ENCODE measurements at places on chromosomes 2 and 18.
A peak's percentile ranks its signal among the peaks of the same experiment; 100 is the strongest.

DNA sequence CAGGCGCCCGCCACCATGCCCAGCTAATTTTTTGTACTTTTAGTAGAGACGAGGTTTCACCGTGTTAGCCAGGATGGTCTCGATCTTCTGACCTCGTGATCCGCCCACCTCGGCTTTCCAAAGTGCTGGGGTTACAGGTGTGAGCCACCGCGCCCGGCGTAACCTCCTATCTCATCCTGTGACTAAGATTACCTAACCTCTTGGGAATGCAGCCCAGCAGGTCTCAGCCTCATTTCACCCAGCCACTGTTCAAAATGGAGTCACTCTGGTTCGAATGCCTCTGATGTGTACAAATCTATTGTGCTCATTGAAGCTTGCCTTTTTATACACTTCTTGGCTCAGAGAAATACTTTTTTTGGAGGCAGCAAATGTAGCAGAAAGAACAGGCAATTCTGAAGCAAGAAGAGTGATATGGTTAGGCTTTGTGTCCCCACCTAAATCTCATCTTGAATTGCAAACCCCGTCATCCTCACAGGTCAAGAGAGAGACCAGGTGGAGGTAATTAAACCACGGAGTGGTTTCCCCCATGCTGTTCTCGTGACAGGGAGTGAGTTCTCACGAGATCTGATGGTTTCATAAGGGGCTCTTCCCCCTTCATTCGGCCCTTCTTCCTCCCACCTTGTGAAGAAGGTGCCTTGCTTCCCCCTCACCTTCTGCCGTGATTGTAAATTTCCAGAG is 60.6 kb downstream of the SLC4A3 start:
- DNase-seq, result no peak

GRCh38 chr2:101405351-101405899 is 18.1 kb upstream of the CREG2 start:
- DNase-seq, result no peak

DNA sequence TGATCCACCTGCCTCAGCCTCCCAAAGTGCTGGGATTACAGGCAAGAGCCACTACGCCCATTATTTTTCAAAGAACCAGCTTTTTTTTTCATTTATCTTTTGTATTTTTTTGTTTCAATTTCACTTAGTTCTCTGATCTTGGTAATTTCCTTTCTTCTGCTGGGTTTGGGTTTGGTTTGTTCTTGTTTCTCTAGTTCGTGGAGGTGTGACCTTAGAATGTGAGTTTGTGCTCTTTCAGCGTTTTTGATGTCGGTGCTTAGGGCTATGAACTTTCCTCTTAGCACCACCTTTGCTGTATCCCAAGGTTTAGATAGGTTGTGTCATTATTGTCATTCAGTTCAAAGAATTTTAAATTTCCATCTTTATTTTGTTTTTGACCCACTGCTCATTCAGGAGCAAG is 86.7 kb upstream of the MSTN start:
- no peak for DNase-seq

GRCh38 chr2:159046966-159047365 is 78.5 kb downstream of the TANC1 start:
- DNase-seq, result no peak

GRCh38 chr2:126657636-126658318 is 1.8 kb downstream of the GYPC start:
- peak; percentile 60 for DNase-seq

DNA sequence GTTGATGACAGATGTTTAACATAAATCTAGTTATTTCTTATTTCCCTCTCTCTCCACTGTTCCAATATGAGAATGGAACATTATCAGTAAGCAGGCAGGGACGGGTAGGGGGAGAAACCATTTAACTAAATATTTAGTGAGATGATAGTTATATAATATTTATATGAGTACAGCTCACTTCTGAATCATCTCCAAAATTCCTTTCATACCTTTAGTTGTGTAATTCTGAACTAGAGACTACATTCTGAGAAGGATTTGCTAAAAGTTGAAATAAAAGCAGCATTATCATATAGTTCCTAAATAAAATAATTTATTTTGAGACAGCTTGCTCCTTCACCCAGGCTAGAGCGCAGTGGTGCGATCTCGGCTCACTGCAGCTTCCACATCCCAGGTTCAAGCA is 41.4 kb downstream of the B4GALT6 start:
- DNase-seq, result no peak

GRCh38 chr18:5806860-5807259 is 88.5 kb downstream of the TMEM200C start:
- DNase-seq, result no peak

- no peak for DNase-seq
Observed at GRCh38 chr2:12824351-12824777, 107.6 kb downstream of the TRIB2 start.

DNA sequence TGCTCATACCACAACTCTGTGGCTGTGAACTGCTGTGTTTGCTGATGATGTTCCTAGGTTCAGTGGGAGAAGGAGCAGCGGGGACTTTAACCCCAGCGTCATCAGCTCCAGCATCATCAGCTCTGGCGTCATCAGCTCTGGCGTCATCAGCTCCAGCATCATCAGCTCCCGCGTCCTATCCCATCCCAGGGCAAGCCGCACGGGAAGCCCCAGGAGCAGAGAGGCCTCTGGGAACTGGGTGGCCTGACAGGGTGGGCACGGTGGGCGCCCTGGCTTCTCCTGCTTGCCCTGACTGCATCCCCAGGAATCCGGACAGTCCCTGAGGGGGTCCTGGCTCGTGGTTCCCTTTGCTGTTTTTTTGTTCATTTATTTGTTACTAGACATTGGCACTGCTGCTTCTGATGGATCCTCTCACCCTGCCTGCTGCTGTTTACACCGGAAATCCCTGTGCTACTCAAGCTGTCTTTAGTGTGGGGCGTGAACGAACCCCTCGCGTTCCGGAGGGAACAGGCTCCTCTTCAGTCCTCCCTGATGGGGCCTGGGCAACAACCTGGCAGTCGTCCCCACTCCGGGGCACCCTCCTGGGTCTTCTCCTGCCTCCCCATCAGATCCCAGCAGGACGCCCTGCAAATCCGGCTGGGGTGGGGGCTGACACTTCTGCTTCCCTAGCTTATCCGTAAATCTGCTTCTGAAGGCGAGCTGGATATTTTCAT is 67.1 kb upstream of the PXDN start:
- no peak for DNase-seq

GRCh38 chr2:182248362-182248761 is 178.5 kb downstream of the PDE1A start:
- DNase-seq, result no peak

DNA sequence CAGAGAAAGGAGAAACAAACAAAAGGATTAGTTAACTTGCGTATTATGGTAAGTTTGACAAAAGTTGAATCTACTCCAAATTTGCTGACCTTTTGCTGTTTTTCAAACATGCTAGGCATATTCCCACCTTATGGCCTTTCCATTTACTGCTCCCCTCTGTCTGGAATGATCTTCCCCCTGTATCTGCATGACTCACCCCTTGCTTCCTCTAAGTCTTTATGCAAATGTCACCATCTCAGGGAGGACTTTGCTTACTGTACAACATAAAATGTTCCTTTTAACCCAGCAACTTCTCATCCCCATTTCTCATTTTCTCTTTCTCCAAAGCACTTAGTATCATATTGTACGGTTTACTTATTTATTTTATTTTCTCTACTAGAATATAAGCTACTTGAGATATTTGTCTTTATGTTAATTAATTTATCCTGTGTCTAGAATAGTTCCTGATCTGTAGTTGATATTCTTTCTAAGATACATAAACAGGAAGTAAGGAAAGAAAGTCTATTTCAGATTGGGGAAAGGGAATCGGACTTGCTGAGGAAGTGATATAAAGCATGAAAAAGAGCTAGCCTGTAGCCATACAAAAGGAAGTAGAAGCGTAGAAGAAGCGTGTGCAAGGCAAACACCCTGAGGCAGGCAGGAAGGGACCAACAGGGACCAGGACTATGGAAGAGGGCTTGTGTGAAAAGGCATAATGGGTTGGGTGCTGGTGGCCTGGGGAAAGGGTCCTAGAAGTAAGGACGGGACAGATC is 144.9 kb upstream of the ERBB4 start:
- no peak for DNase-seq

GRCh38 chr2:85230679-85231467 is 96.9 kb downstream of the TGOLN2 start:
- no peak for DNase-seq

DNA sequence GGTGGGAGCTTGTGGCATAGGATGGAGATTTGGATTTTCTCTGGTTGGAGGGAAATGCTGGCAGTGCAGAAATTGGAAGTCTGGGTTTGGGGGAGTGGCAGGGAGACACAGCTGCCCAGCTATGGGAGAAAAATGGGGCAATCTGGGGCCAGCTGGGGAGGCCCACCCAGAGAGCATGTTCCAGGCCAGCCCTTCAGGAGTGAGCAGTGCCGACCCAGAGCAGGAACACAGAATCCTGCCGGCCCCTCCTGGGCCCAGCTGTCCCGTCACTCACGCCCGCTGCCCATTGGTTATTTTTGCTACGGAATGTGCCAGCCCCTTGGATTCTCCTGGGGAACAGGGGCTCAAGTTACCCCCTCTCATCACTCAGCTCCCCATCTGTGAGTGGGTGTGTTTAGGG is 4.9 kb downstream of the SPEG start:
- no peak for DNase-seq

- DNase-seq, result no peak
Observed at GRCh38 chr18:34993289-34993688, 47.9 kb upstream of the MAPRE2 start.

GRCh38 chr2:187461294-187462261 is 13.5 kb upstream of the CALCRL start:
- DNase-seq, result no peak

DNA sequence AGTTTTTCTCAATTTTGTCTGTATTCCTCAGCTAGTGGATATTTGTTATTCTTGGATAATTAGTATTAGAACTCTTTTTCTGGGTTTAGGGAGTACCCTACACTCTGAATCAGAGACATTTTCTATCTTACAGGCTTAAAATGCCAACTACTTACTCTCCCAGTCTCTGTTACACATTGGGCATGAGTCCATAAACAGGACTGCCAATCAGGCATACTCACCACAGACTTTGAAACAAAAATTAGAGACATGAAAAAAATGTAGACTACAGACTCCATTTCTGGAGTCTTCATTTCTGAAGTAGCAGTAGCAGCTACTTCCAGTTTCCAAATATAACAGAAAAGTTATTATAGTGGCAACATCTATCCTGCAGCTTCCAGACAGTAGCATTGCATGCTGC is 279.7 kb downstream of the MBD5 start:
- no peak for DNase-seq

Data from GM19239 (cell line).